ENCODE measurements at places on chromosomes 4 and X. TPM values are rescaled to one million over a fixed set of nuclear protein-coding genes. Genes with fewer than 3 reads are reported as not detected.

DNA sequence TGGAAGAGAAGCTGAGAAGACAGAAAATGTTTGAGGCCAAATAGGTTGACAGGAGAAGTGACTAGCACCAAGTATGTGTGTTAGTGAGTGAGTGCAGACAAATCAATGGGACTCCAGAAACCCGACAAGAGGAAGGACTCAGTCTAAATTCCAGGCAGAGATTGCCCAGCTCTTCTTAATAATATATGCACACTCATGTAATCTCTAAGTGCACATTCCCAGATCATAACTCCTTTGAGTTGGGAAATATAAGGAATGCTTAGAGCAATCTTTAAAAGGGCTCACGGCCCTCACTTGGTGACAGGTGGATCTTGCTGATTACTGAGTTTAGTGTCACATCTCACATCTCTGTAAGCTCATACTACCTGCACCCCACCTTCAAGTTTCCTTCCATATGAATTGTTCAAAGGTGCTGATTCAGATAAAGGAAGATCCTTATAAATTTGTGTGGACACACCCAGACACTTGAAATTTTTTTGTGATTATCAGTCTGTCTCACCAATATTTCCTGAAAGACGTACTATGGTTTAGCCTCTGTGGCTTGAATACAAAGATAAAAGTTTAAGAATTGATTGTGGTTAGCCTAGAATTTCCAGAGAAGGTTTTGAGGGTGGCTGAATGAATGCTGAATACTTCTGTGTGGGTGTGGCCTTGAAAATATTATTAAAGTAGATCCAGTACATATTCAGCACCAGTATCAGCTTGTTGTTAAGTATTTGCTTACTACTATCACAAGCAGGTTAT, 205.1 kb upstream of the UGT8 start:
- H3K27me3 ChIP-seq = no peaks in the 10 kb centered on the region
- no peaks in the 10 kb centered on the region for H3K36me3 ChIP-seq
- DNase-seq = no peak
- no peak overlapping the region for H3K4me3 ChIP-seq
- H3K4me1 ChIP-seq = no peaks in the 10 kb centered on the region

DNA sequence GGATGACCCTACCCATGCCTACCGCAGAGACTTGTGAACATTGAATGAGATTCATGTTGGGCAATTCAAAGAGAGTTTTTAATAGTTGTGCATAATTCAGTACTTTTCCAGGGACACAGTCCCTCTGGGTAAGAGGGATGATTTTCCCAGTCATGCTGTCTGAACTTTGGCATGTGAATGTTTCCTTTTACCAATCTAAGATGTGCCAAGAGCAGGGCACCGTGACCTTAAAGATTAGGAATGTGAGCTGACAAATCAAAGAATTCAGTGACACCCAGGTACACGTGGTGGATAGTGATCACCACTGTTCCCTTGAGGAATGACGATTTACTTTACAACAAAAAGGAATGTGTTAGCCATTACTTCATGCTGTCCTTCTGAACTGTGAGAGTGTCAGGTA, 515.6 kb downstream of the PPARGC1A start:
- no peaks in the 10 kb centered on the region for H3K4me1 ChIP-seq
- no peak overlapping the region for H3K27ac ChIP-seq
- H3K36me3 ChIP-seq = no peaks in the 10 kb centered on the region
- H3K27me3 ChIP-seq = no peaks in the 10 kb centered on the region
- no peak for DNase-seq
- no peak overlapping the region for H3K4me3 ChIP-seq

GRCh38 chrX:134745636-134746409, 87.6 kb upstream of the PLAC1 start:
- H3K27me3 ChIP-seq = no peaks in the 10 kb centered on the region
- H3K4me3 ChIP-seq = no peak overlapping the region
- no peak overlapping the region for H3K27ac ChIP-seq
- H3K36me3 ChIP-seq = no peaks in the 10 kb centered on the region
- no peaks in the 10 kb centered on the region for H3K4me1 ChIP-seq

Gene SSX4
- not detected for total RNA-seq

- no peak overlapping the region for H3K27ac ChIP-seq
- peak overlapping the region; percentile 83 for H3K4me3 ChIP-seq
- H3K4me1 ChIP-seq = peaks cover 20% of the 10 kb centered on the region
Observed at GRCh38 chrX:47623540-47624027, 3.9 kb upstream of the SYN1 start.

- no peaks in the 10 kb centered on the region for H3K36me3 ChIP-seq
- no peaks in the 10 kb centered on the region for H3K27me3 ChIP-seq
- H3K4me3 ChIP-seq = no peak overlapping the region
- H3K4me1 ChIP-seq = no peaks in the 10 kb centered on the region
Observed at GRCh38 chr4:90543419-90544170, 416.4 kb downstream of the CCSER1 start.

- H3K27ac ChIP-seq = no peak overlapping the region
- no peaks in the 10 kb centered on the region for H3K4me1 ChIP-seq
- H3K27me3 ChIP-seq = peaks cover 5% of the 10 kb centered on the region
- DNase-seq = no peak
- no peaks in the 10 kb centered on the region for H3K36me3 ChIP-seq
Observed at GRCh38 chr4:81350040-81350439, 121.7 kb downstream of the RASGEF1B start.

Gene YIPF7
- not detected for total RNA-seq

DNA sequence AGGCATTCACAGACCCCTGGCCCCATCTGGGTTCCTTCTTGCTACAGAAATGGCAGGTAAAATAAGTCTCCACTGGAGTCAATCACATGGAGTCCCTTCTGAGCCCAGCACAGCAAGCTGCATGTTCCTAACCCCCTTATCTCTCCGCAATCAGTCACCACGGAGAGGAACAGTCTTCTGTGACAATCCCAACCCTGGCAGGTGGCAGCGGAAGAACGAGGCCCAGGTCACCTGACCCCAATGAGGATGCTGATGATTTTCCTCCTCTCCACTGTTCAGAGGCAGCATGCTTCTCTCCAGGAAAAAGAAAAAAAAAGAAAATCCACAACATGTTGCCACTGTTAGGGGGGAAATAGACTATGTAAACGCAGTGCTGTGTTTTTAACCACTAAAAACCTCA, 50.1 kb downstream of the TSPAN5 start:
- H3K27me3 ChIP-seq = no peaks in the 10 kb centered on the region
- no peak overlapping the region for H3K4me3 ChIP-seq
- H3K27ac ChIP-seq = no peak overlapping the region
- no peak for DNase-seq
- peaks cover 16% of the 10 kb centered on the region for H3K36me3 ChIP-seq
- peaks cover 59% of the 10 kb centered on the region for H3K4me1 ChIP-seq
